T-helper 1 cell (primary cell): ENCODE measurements at places on chromosomes 2 and 18.

GRCh38 chr2:118970396-118971135 lies 28.6 kb downstream of the MARCO start:
- no peak for DNase-seq

DNA sequence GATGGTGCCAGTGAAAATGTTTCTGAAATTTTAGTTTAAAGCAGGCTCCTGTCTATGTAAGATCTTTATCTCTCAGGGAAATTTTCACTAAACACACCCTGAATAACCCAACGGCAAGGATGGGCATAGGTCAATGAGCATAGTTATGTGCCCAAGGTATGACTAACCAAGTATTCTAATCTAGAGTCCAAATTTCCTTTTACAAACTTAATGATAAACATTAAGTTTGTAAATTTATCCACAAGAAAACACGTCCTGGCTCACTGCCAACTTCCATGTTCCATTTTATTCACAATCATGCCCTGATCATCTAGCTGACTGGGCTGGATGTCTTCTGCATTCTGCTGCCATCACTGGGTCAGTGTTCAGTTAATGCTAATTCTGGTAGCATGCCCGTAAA lies 151.2 kb downstream of the SRBD1 start:
- no peak for DNase-seq

DNA sequence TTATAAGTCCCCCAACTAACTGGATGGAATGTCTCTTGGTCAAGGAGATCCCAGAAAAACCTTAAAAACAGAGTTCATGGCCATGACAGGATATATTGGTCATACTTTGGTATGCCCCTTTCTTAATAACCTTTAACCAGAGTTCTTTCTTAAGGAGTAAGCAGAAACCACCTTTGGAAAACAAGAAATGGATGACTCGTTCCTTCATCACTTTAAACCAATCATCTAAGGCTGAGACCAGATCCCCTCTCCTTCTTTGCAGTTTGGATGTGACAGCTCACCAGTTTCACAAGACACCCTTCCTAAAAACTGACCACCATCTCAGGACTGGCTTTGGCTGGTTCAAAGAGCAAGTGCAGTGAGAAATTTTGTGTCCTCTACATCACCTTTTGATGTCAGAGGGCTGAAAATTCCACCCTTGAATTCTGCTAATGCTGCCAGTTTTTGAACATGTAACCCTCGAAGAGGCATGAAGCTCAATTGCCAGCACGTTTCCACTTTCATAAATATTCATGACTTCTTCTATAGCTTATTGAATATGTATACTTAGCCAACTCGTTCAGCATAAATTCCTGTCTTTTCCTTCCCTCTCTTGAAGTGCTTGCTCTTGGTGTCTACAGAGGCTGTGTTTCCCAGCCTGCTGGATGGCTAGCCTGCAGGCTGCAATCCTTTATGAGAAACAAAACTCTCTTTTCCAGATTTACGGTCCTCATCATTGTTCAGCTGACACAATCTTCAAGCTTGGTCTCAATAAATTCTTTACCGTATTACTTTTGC lies 1323.5 kb upstream of the TMEFF2 start:
- no peak for DNase-seq

- DNase-seq, result no peak
Observed at GRCh38 chr2:88329815-88330603, 122.5 kb downstream of the FOXI3 start.

DNA sequence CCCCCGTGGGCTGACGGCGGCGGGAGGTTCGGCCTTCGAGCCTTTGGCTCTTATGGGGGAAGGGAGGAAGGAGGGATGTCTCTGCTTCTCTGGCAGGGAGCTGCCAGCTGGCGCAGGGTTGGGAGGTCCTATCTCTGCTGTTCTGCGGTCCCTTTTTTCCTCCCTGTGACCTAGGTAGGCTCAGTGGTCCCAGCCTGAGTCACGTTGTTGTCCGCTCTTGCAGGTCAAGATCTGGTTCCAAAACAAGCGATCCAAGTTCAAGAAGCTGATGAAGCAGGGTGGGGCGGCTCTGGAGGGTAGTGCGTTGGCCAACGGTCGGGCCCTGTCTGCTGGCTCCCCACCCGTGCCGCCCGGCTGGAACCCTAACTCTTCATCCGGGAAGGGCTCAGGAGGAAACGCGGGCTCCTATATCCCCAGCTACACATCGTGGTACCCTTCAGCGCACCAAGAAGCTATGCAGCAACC lies 2.5 kb downstream of the DLX1 start:
- no peak for DNase-seq

- no peak for DNase-seq
Observed at GRCh38 chr2:222404151-222404905, 20.0 kb upstream of the SGPP2 start.

DNA sequence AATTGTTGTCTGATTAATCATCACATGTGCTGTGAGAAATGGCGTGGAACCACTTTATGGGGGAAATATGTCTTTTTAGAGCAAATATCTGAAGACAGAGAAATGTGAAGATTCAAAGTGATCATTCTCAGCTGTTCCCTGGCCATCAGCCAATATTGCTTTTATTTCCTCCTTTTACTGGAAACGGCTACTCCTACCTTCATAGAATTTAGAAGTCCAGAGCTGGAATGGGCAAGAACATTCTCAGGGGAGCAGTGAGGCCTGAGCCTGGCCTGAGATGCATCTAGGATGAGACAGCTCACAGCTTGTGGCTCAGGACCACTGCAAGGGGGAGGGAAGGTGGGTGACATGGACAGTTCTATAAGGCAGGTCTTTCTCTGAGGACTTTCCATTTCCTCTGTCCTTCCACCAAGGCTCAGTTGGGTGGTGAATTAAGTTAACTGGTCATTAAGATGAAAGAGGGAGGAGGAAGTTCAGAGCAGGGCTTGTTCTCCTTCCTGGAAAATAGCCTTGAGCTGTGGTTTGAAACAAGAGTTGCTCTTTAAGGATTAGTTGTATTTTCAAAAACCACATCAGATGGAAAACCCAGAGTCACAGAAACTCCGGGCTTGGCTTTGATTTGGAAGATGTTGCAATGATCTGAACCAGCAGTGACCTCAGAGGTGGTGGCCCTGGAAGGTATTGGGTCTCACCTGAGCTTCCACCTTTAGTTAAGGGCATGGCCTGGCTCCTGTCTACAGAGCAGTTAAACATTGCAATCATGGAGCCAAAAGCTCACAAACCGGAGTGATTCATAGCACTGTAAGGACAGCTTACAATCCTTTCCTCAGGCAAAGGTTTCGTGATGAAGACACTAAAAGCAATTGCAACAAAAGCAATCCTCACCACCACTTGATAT lies 144.3 kb downstream of the VAPA start:
- no peak for DNase-seq

DNA sequence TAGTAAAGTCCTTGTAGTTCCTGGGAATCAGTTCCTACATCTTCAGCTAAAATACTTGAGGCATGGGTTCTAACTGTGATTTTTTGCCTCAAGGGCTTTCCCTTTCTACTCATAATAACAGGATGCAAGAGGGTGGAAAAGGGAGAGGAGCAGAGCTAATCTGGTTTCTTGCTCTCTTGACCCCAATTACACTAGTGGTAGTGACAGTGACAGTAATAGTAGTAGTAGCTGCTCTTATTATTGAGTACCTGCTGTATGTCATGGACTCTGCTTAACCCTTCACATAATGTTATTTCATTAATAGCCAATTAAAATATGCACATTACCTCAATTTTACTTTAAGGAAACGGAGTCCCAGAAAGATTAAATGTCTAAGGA lies 214.8 kb upstream of the HNRNPA3 start:
- DNase-seq, result no peak

DNA sequence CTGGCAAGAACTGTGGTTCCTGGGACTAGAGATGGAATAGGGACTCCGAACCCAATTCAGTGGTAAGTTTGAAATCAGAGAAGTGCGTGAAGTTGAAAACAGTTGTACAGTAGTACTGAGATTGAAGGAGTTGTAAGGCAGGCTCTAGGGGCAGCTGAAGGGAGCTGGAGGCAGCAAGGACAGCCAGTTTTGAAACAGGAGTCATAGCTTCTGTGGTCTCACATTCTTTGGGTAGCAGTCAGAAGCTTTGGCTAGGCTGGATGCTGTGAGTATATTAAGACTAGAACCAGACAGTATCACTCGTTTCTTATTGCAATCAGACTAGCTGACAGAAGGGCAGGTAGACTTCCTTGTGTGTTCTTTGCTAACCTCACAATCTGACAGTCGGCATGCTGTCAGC lies 64.5 kb upstream of the ADAM23 start:
- DNase-seq, result no peak

DNA sequence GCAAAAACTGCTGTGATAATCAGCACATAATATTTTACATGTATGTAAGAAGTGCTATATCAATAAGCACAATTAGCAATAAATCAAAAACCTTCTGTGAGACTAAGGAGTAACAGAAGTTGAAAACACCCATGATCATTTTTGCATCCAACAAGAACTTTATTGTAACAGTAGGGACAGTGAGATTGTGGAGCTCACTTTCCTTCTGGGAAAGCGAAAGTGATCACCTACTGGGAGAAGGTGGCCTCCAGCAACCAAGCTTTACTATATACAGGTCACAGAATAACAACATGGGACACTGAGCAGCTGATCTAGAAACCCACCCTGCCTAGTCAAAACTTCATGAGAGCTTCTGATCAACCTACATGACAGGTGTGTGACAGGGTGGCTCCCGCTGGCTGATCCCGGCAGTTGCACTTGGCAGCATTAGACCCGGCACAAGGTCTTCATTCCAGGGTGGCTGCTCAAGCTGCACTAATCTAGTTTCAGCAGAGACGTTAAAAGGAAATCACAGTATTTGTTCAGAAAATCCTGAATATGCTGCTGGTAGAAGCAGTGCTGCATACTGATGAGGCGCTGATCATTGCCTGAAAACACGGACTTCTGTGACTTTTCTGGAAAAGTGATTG lies 63.5 kb upstream of the ARL5A start:
- DNase-seq, result no peak

GRCh38 chr2:33511141-33511540 lies 34.7 kb downstream of the RASGRP3 start:
- no peak for DNase-seq

DNA sequence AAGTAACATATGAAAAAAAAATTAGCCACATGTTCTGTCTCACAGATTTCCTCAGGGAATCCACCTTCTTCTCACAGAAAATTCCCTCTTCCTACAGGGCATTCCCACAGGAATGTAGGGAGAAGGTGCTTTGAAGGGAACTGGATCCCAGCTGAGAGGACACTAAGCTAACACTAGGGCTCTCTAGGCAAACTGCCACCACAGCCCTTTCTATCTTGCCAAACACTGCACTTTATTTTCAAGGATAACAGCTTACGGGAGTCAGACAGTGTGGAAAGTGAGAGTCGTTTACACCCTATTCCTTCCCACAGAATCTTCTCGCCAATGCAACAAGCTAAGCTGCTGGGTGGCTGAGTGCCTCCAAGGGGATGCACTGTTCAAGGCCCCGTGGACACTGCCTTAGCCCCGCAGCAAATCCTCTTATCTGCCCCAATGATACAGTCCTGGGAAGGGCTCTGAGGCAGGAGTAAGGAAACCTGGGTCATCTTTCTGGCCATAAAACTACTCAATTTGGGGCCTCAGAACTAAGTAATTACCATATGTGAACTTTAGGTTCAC lies 76.9 kb downstream of the CCDC93 start:
- DNase-seq, result no peak

DNA sequence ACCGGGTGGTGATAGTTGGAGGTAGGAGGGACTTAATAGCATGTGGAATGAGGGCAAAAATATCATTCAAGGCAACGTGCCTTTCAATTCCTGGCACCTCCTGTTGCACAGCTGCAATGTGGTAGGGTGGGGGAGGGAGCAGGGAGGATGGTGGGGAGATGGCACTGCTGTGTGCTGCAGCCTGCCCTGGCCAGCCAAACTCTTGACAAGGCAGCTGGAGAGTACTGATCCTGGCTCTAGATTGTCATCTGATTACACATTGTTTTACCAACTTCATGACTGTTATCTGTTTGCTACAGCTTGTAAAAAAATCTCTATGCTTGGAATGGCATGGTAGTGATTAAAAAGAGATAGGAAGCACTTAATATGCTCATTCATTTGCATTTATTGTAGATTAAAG lies 47.7 kb downstream of the PLCL1 start:
- DNase-seq, result no peak

DNA sequence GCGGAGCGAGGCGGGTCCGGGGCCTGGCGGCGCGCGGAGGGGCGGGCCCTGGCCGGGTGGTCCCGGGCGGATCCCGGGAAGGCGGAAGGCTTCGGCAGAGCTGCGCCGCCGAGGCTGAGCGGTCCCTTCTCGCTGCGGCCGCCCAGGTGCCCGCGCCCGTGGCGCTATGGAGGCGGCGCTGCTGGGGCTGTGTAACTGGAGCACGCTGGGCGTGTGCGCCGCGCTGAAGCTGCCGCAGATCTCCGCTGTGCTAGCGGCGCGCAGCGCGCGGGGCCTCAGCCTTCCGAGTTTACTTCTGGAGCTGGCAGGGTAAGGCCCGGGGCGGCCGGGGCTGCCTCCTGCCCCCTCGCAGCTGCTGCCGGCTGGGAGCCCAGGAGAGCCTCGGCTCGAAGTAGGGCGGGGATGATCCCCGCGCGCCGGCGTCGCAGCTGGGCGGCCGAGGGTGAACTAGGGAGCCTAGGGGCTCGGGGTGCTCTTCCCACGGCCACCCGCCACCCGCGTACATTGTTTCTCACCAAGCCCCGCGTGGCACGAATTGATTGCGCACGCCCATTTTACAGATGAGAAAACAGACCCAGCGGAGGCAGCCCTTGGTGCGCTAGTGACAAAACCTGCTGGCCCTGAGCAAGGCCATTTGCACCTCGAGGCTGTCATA lies at the start of gene SLC66A3:
SLC66A3 (plus strand) TSS at position 87 of the 655 bp plus-strand sequence; CDS start at position 167, 80 bp downstream.
- DNase-seq, result no peak

DNA sequence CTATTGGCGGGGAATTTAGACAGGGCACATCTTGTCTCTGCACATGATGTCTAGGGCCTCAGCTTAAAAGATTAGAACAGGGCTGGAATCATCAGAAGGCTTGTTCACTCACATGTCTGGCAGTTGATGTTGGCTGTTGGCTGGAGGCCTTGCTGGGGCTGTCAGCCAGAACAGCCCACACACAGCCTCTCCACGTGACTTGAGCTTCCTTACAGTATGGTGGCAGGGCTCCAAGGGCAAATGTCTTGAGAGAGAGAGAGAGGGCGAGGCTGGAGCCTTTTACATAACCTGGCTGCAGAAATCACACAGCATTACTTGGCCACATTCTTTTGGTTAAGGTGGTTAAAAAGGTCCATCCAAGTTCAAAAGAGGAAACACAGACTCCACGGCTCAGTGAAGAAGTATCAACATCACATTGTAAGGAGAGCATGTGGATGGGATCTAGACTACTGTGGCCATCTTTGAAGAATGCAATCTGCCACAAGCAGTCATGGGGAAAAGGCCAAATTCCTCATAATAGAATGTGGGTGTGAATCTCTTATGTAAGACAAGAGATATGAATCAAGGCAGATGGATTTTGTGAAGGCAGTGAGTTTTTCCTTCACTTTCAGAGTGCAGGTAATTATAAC lies 30.4 kb downstream of the SRSF7 start:
- DNase-seq, result no peak

GRCh38 chr18:22342625-22343024 lies 75.1 kb downstream of the CTAGE1 start:
- no peak for DNase-seq

- no peak for DNase-seq
Observed at GRCh38 chr2:119488245-119489214, 35.8 kb downstream of the SCTR start.

- DNase-seq, result no peak
Observed at GRCh38 chr2:112075490-112076260, 20.6 kb downstream of the TMEM87B start.

GRCh38 chr2:66569321-66569851 lies 134.5 kb downstream of the MEIS1 start:
- DNase-seq, result no peak
